ENCODE measurements at places on chromosomes 1 and 21.

- DNase-seq, result no peak
These were observed 138.6 kb upstream of the CAMK1G start for GRCh38 chr1:209444961-209445360.

DNA sequence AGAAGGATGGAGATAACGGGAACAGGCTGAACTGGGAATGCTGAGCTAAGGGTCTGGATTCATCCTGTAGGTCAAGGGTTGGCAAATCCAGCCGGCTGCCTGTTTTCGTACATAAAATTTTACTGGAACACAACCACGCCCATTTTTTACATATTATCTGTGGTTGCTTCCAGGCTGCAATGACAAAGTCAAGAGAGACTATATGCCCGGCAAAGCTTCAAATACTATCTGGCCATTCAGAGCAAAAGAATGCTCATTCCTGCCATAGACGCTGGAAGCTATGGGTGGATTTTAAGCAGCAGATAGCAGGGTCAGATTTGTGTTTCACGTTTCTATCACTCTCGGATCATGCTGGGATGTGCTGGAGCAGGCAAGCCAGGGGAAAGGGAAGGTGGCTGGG is 137.9 kb upstream of the EDN2 start:
- no peak for DNase-seq

DNA sequence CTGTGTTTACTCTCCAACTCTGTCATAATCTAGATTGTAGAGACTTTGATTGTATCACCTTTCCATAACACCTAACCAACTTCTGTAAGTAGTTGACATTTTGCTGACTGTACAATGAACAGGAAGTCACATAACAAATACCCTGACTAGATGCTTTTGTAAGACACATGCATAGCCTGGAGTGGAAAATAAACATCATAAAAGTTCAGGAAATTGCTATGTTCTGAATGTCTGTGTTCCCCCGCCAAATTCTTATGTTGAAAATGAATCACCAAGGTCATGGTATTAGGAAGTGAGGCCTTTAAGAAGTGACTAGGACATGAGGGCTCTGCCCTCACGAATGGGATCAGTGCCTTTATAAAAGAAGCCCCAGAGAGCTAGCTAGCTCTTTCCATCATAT is 40.4 kb upstream of the ZSWIM5 start:
- no peak for DNase-seq

DNA sequence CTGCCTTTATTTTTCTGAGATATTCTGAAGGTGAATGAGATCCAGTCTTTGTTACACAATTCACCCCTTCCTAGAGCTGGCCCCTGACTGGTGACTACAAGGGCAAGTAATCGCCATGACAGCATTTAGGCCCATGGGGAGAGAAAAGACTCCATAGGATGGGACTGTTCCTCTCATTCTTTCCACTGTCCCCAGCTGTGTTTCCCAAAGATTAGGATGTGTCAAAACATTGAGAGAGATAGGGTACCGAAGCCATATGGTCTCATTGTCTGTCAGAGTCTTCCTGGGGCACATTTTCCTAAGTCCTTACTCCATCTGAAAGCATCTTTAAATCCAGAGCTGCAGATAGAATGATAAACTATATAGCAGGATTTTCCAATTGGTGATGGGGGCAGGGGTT is 423.5 kb downstream of the OMA1 start:
- no peak for DNase-seq

- DNase-seq, result no peak
These were observed 69.4 kb downstream of the TCP10L start for GRCh38 chr21:32515874-32516273.

DNA sequence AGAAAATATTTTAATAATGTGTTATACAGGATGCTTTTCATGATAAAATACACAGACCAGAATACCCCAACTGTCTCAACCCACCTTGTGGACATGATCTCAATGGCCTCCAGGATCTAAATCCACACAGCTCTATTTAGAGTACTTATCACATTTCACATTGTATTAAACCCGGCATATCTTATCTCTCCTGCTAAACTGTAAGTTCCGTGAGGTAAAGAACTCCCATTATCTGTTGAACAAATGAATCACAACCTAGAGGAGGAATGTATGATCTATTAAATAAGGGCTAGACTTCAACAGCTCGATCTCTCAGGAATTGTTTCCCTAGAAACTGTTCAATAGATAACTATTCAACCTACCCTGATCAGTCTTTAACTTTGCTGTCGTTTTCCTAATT is 6.9 kb downstream of the ETV3 start:
- no peak for DNase-seq

DNA sequence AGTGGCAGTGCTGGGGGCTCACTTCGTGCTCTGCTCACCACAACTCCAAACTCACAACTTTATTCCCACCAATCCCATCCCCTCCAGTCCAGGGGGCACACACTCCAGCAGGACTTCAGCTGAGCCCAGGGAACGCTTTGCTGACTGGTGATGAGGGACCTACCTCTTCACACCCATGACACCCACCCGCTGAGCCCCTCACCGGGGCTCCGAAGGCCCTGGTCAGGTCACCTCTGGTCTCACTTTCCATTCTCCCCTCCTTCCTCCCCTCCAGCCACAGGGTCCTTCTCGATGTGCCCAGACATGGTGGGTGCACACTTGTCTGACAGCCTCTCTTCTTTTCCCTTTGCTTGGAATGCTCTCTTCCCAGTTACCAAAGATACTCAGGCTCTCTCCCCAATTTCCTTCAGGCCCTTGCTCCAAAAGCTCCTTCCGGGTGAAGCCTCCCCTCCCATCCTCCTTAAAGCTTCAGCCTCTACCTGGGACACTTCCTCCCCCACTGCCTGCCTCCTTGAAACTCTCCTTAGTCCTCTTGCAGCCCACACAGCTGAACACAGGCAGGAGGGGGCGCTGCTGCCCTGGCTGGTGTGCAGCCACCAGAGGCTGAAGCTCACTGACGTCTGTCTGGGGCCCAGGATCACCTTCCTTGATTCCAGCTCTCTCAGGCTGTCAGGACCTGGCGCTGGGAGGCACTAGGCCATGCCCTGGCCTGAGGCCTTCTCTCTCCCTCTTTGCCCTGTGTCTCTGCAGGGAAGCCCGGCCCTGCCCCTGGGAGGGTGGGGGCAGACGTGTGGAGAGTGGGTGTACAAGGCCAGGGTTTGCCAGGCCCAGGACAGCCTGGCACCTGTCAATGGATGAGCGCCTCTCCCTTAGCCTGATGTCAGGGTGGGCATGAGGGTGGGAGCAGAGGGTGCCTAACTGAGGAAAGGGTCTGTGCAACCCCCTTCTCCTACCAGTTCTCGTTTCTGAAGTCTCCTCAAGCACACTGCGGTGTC is 1.6 kb downstream of the KCNE1 start:
- peak; percentile 58 for DNase-seq

DNA sequence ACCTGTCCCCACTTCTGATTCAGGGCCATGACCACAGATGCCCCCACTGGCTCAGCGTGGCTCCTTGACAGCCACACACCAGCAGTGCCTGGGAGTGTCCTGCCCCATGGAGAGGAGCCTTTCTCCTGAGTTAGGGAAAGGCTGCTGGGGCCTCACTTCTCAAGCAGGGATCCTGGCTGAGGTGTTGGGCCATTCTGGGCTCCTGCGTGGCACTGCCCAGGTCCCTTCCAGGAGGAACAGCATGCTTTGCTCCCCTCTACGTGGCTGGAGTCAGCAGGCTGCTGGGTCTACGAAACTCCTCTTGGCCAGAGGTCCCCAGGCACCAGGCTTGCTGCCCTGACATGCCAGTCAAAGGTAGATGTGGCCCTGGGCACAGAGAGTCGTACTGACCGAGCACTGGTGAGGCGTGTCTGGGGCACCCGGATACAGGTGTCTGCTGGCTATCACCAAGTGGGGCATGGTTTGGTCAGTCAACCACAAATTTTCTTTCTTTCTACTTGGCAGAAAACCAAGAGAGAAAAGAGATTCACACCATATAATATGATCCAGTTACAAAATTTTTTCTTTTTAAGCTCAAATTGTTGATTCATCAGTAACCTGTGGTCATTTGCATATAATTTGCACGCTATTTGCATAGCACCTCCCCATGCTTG is 4.1 kb downstream of the ADORA1 start:
- no peak for DNase-seq

GRCh38 chr1:195376190-195376589 is 1232.0 kb downstream of the KCNT2 start:
- no peak for DNase-seq

- no peak for DNase-seq
These were observed 107.4 kb upstream of the EDN2 start for GRCh38 chr1:41591891-41592290.

DNA sequence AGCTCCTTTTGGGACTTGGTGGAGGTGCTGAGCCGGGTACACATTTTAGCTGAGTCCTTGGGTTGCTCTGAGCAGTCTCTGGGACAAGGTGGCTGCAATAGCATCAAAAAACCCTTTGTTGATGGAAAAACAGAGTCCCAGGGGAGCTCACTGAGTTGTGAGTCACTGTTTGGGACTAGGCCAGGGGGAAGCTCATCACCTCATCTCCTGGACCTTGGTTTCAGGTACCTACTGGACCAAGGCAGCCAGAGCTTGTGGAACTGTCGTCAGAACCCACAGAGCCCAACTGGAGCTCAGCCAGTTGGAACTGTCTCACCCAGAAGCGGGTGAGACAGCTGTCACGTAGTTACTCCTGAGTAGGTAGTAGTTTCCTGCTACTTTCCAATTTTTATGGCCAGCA is 146.7 kb downstream of the HLX start:
- DNase-seq, result no peak

DNA sequence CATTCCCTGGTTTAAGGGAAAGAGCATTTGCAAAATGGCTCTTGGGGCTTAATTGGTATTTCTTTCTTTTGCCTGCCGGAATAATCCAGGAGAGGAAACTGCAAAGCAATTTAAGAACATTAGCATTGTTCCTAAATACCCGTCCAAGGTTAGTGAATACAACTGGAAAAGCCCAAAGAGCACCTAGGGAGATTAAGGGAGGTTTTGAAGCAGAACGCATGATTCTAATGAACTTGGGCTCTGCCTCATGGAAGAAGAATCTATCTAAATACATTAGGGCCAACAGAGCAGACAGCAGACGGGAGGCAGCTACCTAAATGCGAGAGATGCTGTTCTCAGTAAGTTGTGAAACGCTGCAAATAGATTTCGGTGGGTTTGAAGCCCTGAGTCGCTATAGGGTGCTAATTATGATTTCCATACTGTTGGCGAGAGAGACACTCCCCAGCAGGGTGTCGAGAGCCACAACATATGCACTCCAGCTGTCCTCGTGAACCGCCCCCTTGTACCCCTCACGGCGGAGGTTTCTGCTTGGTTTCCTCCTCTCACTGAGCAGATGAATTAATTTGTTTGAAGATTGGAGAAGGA is 326.7 kb upstream of the CAMK1G start:
- DNase-seq, result no peak

GRCh38 chr1:224851210-224851847 is 78.1 kb upstream of the DNAH14 start:
- peak; percentile 55 for DNase-seq

DNA sequence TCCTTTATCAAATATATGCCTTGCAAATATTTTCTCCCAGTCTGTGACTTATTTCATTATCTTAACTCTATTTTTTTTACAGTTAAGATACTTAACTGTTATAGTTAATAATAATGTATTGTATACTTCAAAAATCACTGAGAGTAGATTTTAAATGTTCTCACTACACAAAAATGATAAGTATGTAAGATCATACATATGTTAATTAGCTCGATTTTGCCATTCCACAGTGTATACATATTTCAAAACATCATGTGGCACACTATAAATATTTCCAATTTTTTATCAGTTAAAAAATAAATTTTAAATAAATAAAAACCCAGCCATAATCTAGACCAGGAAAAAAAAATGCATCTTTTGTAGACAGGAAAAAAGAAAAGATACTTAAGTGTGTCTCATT is 27.2 kb downstream of the CTTNBP2NL start:
- DNase-seq, result no peak

GRCh38 chr1:166882893-166883292 is 6.8 kb upstream of the TADA1 start:
- no peak for DNase-seq

GRCh38 chr1:11067716-11068599 is 8.1 kb upstream of the SRM start:
- DNase-seq, result no peak

GRCh38 chr21:36246080-36246631 is 73.8 kb upstream of the MORC3 start:
- DNase-seq, result no peak

GRCh38 chr1:223008808-223009207 is 134.2 kb downstream of the TLR5 start:
- DNase-seq, result no peak

DNA sequence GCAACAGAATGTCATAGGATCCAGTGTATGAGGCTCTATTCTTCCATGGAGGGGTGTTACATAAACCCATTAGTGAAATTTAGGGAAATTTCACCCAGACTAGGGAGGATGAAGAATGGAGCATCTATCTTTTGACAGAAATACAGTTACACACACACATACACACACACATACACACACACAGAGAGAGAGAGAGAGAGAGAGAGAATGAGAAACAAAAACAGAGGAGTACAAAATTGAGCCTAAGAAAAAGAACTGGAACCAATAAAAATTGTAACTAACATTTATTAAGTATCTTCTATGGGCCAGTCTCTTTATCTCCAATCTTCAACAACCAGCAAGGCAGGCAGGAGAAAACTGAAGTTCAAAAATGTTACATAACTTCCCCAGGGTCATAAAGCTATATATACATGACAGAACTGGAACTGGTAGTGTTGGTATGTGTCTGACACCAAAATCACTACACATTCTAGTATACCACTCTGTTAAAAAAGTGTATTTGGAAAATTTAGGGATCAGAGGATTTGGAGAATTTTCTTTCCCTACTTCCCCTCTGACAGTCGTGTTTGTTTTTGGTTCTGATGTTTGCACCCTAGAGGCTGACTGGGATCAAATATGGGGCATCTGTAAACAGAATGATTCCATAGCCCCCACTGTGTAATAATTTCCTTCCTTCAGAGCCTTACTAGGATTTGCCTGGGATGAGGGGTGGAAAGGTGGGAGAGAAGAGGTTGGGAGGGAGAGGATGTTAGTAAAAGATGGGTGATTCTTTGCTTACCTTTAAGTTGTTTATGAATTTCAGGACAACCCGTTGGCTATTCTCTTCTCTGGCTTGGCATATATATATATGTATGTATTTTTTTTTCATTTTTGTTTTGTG is 1.0 kb upstream of the ZFYVE9 start:
- no peak for DNase-seq

DNA sequence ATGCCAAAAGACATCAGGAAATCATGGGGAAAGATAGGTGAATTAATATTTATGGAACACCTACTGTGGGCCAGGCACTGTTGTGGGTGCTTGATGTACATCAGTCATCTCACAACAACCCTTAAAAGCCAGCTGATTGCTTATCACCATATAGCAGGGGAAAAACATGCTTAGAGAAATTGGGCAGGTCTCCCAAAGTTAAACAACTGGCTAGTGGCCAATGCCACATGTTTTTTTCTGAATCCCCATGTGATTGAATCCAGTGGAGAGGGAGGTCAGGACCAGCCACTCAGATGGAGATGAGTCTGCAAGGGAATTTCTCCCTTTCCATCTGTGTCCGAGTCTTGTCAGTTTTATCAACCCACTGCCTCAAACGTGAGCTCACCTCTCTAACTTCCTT is 33.5 kb downstream of the UTP25 start:
- no peak for DNase-seq

- no peak for DNase-seq
These were observed 7.3 kb upstream of the PIGV start for GRCh38 chr1:26780344-26780957.

GRCh38 chr1:226125097-226125630 is 61.4 kb downstream of the ACBD3 start:
- peak; percentile 92 for DNase-seq

All from stimulated activated CD4-positive, alpha-beta T cell treated with anti-CD3 and anti-CD28 coated beads, Interleukin-12 subunit alpha, Interleukin-12 subunit beta, amount 100 ng/mL, for 24 hours (primary cell).